ENCODE measurements at places on chromosomes 11 and 22.
A peak's percentile ranks its signal among the peaks of the same experiment; 100 is the strongest.

GRCh38 chr11:119307219-119307618 is 9.7 kb downstream of the MCAM start:
- no peak for DNase-seq

GRCh38 chr11:128667873-128668272 is 26.0 kb upstream of the FLI1 start:
- no peak for DNase-seq

GRCh38 chr11:122178795-122179194 is 62.8 kb upstream of the BLID start:
- no peak for DNase-seq

- peak; percentile 78 for DNase-seq
Observed at GRCh38 chr22:38114484-38115398, 4.3 kb upstream of the BAIAP2L2 start.

DNA sequence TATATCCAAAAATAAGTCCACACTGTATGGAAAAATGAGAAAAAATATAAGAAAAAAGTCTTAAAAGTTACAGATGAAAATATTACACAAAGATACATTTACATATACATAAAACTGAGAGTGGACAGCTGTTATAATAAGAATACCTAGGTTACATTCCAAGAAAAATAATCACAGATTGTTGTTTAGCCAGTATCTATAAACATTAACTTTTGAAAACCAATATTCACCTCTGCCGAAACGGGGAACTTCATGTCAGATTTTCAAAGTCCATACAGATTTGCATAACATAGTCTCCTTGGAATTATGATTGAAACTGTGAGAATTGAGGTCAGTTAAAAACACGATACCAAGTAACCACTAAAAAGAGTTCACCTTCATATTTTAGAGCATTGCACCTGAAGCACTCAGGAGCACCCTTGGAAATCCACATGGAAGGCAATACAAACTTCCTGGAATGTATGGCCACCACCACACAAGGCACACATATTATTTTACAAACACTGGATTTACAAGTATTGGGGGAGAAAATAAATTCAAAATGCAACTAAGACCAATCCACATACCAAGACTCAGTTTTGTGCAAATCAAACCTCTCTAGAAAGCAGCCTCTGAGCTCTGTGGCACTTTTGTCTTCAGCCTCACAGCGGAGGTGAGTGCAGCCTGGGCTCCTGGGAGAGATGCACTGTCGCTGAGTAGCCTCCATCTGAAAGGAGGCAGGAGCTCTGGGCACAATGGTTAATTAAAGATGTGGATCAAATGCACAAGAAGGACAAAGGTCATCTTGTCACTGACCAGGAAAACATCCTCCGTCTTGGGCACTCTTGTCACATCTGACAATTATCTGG is 34.4 kb downstream of the ZNF195 start:
- DNase-seq, result no peak

DNA sequence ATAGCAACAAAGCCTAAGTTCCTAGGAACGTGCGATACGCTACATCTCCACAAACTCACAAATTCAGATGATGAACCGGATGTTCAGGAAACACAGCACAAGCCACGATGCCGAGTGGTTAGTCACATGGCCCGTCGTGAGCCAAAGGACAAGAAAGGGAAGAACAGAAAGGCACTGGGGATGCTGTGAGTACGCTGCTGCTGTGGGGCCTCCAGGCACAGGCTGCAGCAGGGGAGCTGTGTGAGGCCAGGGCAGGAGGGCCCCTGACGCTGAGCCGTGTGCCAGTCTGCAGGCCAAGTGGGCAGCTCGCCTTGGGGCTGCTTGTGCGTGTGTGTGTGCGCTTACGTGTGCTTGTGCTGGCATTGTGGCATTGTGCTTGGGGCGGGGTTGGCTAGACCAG is 89.4 kb downstream of the CTTN start:
- DNase-seq, result no peak

GRCh38 chr11:26457636-26458035 is 114.4 kb downstream of the MUC15 start:
- no peak for DNase-seq

DNA sequence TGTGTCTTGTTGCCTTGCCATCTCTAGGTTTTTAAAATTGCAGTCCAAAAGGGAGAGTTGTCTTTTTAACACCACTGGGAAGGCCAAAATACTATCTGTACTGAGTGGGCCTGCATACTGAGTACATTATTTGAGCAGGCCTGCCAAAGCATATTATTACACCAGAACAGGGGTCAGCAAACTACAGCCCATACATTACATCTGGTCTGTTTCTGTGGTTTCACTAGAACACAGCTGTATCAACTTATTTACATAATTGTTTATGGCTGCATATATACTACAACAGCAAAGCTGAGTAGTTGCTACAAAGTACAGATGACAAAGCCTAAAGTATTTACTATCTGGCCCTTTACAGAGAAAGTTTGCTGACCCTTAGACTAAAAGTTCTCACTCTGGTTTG is 74.0 kb downstream of the USP35 start:
- DNase-seq, result no peak

DNA sequence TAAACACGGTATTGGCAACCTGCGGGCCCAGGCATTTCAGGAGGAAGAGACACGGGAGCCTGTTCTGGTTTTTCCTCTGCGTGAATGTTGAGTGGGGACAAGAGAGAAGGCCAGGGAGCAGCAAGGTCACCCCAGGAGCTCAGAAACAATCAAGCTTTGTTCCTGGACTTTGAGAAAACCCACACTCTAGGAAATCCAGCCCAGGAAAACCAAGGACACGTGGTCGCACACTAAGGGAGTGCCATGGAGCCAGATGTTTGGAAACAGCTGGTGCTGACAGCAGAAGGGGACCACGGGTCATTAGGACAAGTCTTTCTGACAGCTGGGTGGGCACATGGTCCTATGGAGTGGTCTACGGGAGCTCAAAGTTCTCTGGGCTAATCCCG is 44.1 kb downstream of the MYH9 start:
- no peak for DNase-seq

DNA sequence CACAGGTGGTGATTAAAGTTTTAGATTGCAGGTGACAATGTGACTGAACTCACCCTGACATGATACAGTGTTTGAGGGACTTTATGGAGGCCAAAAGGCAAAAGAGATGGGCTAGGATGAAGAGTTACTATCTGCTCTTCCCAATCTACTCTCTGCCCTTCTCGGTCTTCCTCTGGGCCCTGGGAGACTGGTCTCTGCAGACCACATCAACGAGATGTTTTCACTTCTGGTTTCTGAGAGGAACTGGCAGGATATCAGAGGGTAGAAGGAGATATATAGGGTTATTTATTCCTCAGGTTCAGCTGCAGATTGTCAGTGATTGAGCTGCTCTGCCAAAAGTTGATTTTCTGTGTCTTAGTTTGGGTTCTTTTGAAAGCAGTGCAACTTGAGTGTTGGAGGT is 32.4 kb upstream of the CD44 start:
- peak; percentile 32 for DNase-seq

GRCh38 chr11:33875621-33876294 is 16.1 kb downstream of the LMO2 start:
- no peak for DNase-seq

- DNase-seq, result no peak
Observed at GRCh38 chr11:12560362-12560761, 113.9 kb upstream of the TEAD1 start.

DNA sequence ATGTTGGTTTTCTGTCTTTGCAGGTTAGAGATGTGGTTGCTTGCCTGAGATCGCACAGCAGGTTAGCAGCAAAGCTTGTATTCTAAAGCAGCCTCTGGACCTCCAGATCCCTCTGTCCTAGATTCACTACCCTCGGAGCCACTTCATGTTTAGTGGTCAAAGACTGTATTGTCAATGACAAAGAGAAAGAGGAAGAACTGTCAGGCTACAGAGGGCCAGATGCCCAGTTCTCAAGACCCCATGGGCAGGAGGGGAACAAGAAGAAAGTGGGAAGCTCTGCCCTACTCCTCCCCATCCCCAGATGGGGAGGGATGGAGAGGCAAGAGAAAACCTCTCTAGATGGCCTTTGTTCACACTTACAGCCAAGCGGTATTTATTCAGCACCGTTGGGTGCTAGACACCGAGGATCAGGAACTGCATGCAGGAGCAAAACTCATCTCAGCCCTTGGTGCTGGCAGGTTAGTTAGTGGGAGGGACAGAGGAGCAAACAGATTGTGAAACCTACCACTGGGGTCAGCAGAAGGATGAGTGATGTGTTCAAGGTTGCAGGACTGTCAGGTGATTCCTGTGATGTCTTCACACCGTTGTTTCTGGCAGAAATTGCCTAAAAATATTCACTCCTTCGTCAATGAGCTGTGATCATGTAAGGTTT is 38.3 kb upstream of the PTPRJ start:
- DNase-seq, result no peak

DNA sequence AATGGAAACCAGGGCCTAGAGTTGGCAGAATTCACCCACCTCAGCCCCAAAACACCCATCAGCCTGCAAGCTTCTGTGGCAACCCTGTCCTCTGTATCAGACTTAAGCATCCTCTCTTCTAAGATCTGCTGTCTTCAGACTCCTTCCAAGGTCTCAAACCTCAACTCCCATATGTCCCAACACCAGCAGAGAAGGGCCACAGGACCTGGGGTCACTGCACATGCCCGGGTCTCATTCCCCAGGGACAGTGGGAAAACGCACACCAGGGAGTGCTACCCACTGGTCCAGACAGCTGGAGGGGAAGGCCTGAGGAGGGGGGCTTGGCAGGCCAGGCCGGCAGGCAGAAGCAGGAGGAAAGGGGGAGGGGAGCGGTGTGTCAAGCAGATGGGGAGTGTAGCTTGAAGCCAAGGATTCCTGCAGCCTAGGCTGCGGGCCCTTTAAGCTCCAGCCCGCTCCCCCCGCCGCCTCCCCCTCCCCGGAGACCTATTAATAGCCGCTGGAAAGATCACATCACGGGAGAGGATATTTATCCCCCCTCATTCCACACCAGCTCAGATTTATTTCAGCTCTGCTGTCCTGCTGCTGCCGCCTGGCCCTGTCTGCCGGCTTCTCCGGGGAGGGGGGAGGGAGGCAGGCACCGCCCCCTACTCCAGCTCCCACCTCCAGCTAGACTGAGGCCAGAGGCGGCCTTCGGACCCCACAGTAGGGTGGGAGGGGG is 16.7 kb downstream of the BCL9L start:
- no peak for DNase-seq

DNA sequence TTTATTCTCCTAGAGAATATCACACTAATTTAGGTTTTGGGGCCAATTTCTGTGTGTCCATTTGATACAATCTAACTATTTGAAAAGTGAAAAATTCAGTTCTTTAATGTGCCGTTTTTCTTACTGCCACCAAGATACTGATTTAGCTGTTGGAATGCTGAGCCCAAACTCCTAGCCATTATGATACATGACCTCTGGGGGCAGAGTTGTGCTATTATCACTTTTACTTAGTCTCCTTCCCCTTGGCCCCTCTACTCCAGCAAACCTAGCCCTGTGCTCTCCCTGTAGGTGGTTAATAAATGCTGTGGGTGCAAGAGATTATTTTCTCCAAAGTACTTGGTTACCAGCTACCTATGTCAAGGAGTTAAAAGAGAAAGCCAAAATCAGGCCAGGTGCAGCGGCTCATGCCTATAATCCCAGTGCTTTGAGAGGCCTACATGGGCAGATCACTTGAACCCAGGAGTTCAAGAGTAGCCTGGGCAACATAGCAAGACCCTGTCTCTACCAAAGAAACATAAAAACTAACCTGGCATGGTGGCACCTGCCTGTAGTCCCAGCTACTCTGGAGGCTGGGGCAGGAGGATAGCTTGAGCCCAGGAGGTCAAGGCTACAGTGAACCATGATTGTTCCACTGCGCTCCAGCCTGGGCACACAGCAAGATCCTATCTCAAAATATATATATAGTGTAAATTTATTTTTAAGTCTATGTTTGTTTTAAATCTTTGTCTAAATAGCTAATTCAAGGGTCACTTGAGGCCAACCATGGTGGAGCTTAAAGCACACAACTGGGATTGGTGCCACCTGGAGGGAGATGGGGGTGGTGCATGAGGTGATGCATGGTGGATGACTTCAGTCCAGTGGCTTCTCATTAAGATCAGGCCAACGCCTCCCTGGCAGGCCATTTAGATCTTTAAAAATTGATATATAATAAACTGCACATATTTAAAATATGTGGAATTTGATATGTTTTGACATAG is 193.2 kb upstream of the PLET1 start:
- DNase-seq, result no peak

GRCh38 chr11:14908214-14908880 is 16.3 kb upstream of the CYP2R1 start:
- DNase-seq, result peak; percentile 59

- no peak for DNase-seq
Observed at GRCh38 chr22:17132112-17132511, 11.0 kb upstream of the TMEM121B start.

- DNase-seq, result peak; percentile 12
Observed at GRCh38 chr11:75867778-75868374, 52.9 kb downstream of the UVRAG start.

DNA sequence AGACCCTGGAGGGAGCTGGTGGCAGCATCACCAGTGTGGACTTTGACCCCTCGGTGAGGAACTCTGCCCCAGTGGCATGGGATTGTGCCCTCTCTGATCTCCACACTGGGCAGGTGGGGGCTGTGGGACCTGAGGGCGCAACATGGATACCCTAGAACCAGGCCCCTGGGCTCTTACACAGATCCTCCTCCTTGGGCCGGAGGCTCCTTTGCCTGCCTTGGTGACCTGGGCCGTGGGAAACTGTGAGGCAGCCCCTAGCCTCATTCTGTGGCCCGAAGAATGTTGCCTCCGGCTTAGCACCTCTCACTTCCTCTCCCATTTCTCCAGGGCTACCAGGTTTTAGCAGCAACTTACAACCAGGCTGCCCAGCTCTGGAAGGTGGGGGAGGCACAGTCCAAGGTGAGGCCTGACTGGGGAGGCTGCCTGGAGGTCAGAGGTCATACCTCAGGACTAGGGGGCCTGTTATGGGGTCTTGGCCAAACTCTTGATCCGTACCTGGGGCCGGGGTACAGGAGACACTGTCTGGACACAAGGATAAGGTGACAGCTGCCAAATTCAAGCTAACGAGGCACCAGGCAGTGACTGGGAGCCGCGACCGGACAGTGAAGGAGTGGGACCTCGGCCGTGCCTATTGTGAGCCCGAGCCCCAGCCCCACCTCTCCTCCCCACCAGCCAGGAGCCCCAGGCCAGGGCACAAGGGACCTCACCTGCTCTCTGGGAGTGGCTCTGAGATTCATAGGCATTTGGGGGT is 12.2 kb downstream of the ATG16L2 start:
- DNase-seq, result no peak

GRCh38 chr11:36438126-36438525 is 71.9 kb downstream of the TRAF6 start:
- DNase-seq, result no peak

GRCh38 chr11:33582636-33583325 is 117.8 kb downstream of the C11orf91 start:
- DNase-seq, result no peak

GRCh38 chr11:35579557-35580396 is 38.5 kb upstream of the FJX1 start:
- peak; percentile 3 for DNase-seq

DNA sequence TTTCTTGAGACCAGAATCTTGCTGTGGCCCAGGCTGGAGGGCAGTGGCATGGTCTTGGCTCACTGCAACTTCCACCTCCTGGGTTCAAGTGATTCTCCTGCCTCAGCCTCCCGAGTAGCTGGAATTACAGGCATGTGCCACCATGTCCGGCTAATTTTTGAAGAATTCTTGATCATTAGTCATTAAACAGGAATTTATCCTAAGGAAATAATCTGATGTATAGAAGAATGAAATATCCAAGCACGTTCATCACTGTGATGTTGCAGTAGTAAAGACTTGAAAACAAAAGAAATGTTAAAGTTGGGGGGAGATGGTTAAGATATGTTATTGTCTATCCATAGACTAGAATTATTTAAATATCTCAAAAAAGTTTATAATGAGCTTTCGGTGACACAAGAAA is 23.6 kb downstream of the CBL start:
- DNase-seq, result no peak
